ENCODE measurements at places on chromosomes 3 and 15.

- peak; percentile 18 for DNase-seq
Measured at GRCh38 chr15:70588613-70589012, 174.7 kb downstream of the UACA start.

- no peak for DNase-seq
Measured at GRCh38 chr3:62571916-62572315, 198.6 kb upstream of the FEZF2 start.

DNA sequence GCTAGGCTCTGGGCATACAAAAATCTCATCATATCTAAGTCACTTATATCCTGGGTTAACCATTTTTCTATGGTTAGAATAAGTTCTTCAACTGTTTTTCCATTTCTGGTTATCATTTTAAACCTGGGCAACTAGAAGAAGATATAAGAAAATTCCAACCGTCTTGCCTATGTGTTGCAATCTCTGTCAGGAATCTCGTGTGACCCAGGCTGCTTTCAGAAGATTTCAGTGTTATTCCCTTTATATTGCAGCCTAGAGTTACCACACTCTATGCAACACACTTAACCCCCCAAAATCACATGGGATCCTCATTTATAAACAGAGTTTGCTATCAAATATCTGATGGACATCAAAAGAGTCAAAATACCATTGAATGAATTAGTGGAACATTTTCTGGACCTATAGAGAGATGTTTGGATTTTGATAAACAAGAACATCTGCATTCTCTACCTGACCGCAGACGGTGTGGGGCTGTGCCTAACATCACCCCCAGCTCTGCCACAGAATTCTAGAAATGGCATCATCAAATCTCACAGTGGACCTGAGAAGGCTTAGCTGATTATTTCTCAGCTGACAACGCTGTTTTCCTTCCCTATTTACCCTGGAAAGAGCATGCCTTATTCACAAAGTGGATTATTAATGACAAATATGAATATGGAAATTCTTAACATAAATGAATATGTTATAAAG lies 515.7 kb downstream of the NTRK3 start:
- no peak for DNase-seq

DNA sequence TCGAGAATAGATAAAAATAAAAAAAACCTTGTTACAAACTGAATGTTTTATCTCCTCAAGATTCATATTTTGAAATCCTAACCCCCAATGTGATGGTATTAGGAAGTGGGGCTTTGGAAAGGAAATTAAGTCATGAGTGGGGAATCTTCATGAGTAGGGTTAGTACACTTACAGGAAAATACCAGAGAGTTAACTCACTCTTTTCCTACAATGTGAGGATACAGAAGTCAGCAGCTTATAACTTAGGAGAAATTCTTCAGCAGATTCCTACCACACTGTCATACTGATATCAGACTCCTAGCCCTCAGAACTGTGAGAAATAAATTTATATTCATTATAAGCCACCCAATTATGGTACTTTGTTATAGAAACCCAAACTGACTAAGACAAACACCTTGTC lies 453.1 kb downstream of the GBE1 start:
- DNase-seq = no peak

GRCh38 chr3:141326123-141326522 lies 42.2 kb upstream of the ZBTB38 start:
- no peak for DNase-seq

DNA sequence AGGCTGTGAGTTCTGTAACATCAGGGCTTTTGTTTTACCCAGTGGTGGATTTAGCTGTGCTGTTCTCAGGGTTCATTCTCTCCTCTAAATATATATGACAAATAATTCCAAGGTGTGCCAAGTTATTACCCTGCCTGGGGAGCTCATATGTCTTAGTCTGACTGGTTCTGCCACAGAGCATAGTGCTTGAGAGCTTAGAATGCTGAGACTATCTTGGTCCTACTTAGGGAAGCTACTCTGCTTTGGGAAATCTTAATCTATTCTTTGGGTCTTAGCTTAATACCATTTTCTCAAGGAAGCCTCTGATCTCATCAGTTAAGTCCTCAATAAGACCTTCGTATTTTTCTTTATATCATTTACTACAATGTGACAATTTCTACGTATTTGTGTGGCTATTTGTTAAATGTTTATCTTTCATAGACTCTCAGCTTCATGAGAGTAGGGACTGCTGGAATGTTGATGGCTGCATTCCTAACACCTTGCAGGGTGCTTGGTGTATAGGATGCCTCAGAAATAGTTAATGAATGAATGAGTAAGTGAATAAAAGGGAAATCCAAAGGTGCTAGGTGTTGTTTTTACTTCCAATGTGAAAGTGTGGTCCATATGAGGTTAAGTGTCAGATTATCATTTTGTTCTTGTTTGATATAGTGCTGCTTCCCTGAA lies 1.8 kb downstream of the OTOL1 start:
- no peak for DNase-seq

DNA sequence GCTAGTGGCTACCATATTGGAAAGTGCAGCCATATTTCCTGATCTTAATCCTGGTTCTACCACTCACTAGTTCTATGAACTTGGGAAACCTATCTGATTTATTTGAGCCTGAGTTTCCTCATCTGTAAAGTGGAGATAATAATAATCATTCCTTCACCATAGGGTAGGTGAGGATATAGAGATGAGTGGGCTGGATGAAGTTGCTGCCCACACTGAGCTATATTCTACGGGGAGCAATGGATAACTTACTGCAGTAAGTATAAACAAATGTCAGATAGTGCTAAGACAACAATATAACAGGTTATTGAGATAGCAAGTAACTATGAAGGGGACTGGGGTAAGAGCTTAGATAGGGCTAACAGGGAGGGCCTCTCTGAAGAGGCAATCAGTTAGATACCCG lies 251.5 kb upstream of the ADAMTS9 start:
- no peak for DNase-seq

GRCh38 chr3:179713643-179714090 lies 60.8 kb downstream of the USP13 start:
- DNase-seq = no peak

- no peak for DNase-seq
Measured at GRCh38 chr3:155242342-155242741, 51.1 kb downstream of the STRIT1 start.

DNA sequence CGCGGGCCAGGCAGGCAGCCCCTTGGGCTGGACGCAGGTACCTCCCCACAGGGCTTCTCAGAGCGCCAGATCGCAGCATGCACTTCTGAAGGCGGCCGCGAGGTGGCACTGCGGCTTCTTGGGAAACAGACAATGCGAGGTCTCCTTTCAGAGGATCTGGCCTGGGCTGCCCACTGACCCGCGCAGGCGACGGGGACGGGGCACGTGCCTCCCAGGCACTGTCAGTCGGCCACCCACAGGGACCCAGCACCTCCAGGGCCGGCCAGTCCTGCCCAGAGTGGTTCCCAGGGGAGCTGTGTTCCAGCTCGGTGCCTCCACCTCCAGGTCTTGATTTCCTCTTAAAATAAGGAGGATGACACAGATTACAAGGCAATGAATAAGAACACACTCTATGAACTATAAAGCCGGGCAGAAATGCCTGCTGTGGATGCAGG lies 24.4 kb upstream of the TXNRD3 start:
- peak; percentile 91 for DNase-seq

DNA sequence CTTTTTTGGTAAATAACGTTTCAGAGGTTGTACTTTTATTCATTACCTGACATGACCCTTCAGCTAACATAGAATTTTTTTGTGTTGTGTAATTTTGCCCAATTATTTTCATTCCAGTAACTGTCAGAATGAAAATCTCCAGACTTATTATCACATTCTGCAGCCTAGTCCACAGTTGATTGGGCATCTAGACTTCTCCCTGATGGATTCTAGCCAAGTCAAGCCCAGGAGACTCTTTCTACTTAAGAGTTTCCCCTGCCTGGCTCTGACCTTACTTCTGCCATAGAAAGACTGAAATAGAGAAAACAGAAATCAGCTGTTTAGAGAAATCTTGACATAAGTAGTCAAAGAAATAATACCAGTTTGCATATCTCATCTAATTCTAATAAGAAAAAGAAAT lies 82.9 kb upstream of the CDAN1 start:
- no peak for DNase-seq

GRCh38 chr15:85379403-85380131 lies 836 bp upstream of the AKAP13 start:
- DNase-seq = no peak

DNA sequence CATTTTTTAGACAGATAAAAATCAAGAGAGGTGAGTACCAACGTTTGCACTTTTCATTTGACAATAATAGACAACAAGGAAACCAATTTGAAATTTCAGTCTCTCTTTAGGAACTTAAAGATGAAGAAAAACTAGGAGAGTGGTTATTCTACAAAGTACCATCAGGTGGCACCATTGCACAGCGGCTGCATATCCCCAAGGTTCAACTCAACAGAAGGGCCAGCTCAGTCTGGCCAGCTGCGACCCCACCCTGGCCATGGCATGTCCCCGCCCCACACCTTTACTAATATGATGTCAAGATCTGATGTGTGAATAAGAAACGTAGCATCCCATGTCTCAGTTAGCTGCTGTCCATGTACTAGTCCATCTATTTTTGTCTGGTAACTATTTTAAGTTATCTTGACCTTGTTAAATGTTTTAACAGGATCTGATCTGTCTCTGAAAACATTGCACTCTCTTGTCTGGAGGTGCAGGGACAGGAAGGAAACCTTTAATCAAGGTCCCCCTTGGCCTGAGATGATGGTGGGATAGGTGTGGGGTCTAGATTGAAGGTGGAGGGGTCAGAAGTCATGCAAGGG lies 35.5 kb upstream of the CGNL1 start:
- peak; percentile 73 for DNase-seq

DNA sequence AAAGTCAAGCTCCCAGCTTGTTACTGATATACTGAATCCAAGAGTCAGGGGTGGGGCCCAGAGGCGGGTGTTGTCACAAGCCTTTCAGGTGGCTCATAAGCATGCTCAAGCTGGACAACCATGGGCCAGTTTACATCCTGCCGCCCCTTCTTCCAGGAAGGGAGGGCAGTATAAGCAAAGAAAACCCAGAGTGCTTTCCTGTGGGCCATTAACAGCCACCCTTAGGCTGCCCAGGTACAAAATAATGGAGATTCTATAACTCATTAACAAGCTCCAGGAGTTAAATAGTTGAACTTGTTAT lies 183.2 kb downstream of the NTRK3 start:
- no peak for DNase-seq

GRCh38 chr3:174101244-174101643 lies 703.7 kb downstream of the NLGN1 start:
- DNase-seq = no peak

DNA sequence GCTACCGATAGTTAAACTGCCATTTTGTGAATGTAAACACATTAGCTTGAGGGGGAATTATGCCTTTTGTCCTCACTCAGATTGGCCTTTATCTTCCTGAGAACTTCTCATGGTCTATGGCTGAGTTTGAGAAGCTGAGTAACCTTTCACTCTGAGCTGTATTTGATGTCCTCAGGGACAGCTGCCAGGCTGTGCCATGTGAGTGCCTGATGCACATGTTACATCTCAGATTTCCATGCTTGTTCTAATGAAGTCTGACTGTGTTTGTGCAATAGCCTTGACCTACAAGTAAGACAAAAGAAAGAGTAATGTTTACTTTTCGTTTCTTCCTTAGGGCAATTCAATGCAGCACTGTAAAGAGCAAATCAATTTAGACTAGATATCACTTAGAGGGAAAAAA lies 44.1 kb upstream of the ARL6 start:
- DNase-seq = no peak

DNA sequence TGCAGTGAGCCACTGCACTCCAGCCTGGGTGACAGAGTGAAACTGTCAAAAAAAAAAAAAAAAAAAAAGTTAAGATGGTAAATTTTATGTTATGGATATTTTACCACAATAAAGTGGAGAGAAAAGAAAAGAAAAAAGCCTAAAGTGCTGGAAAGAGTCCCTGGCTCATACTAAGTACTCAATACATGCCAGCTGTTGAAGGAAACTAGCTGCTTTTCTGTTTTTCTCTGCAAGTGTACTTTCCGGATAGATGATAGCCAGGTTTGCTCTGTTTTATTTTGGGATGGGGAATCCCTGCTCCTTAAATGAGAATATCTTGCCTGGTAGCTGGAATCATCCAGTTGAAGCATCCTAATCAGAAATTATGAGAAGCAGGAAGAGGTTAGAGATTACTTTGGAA lies 10.9 kb downstream of the EID1 start:
- DNase-seq = no peak

GRCh38 chr3:195555110-195555509 lies 12.0 kb upstream of the PPP1R2 start:
- no peak for DNase-seq

- no peak for DNase-seq
Measured at GRCh38 chr3:55402886-55403609, 84.1 kb downstream of the WNT5A start.

- DNase-seq = no peak
Measured at GRCh38 chr15:88322461-88322860, 65.9 kb upstream of the NTRK3 start.

DNA sequence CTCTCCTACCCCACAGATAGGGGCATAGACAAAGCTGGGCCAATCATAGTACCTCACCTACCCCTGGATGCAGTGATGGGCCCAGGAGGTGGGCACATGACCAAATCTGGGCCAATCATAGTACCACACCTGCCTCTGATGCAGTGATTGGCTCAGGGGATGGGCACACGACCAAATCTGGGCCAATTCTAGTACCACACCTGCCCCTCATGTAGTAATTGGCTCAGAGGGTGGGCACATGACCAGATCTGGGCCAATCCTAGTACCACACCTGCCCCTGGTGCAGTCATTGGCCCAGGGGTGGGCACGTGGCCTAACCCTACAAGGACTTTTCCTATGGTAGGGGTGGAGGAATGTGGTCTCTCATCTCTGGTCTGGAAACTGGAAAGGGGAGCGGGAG lies 56.9 kb upstream of the MEF2A start:
- no peak for DNase-seq

DNA sequence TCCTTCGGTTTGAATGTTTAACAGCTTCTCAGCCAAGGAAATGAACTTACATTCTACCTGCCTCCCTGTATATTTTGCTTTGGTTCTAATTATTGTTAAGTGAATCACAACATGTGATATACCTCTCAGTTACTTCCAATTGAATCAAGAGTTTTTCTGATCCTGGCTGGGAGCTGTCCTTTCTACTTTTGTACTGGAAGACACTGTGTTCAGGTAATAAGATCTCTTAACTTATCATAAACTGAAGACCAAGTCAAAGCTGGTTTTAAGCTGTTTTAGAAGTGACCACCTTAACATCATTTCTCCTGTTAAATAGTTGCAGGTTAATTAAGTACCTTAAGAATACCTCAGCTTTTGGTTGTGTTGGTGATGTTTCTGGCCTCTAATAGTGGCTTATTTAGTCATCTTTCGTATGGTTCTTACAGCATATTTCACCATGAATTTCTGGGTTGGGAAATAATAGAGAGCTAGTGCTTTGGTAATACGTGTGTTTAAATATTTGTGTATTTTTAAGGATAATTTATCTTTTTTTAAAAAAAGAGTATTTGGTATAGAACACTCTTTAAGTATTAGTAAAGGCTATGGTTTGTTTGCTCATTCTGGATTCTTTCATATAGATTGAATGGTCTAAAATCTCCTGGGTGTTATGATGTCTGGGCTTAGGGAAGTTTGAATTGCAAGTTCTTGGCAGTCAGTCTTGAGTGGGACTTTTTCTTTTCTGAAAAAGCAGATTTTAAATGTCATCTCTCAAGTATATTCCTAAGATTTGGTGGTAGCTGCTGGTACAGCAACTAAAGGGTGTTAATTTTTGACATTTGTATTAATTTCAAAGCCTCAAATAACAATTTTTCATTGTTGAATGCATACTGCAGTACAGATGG lies 1.6 kb downstream of the RAB8B start:
- DNase-seq = no peak

- DNase-seq = no peak
Measured at GRCh38 chr3:140096037-140096436, 161.1 kb downstream of the CLSTN2 start.
